Hematopoietic multipotent progenitor cell treated with erythropoietin and hydrocortisone succinate and interleukin-3 and kit ligand, for 6 days (in vitro differentiated cells): ENCODE measurements at places on chromosomes 6 and 20.

GRCh38 chr20:32638848-32639247 lies 34.9 kb downstream of the C20orf203 start:
- peak; percentile 84 for DNase-seq

DNA sequence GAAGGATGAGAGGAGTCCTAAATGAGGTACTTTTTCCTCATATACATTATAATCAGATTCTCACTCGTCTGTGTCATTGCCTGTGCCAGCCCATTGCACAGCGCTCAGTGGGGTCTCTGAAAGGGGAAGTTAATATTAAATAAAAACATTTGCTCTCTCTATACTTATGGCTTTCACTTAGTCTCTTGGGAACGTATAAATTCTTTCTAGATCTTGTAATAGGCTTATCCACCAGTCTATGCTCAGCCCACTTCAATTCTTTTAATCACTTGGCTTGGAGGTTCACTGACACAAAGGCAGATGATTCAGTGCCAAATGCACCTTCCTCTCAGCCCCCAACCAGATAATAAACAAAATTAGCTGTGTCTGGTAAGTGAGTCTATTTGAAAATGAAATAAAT lies 164.3 kb upstream of the OGFRL1 start:
- no peak for DNase-seq

- peak; percentile 66 for DNase-seq
Measured at GRCh38 chr6:77318256-77318655, 145.0 kb downstream of the HTR1B start.

- no peak for DNase-seq
Measured at GRCh38 chr20:48703511-48704219, 124.1 kb downstream of the PREX1 start.

DNA sequence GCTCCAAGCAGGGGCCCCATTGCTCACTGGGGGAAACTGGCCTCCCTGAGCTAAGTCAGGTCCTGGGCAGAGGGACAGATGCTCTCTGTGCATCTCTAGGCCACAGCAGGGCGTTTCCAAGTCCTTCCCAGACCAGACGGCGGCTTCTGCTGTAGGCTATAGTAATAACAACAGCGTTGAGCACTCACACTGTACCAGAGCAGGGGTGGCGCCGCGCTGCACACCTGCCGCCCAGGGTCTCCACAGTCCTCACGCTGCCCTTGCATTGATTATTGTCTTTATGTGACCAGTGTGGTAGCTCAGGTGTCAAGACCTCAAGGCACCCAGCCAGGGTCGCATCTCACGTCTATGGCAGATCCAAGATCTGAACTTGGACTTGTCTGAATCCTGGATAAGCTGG lies 14.9 kb upstream of the CCN5 start:
- DNase-seq, result no peak

GRCh38 chr20:51303731-51304670 lies 238.5 kb downstream of the NFATC2 start:
- no peak for DNase-seq

GRCh38 chr6:112717401-112717800 lies 370.3 kb downstream of the RFPL4B start:
- no peak for DNase-seq

DNA sequence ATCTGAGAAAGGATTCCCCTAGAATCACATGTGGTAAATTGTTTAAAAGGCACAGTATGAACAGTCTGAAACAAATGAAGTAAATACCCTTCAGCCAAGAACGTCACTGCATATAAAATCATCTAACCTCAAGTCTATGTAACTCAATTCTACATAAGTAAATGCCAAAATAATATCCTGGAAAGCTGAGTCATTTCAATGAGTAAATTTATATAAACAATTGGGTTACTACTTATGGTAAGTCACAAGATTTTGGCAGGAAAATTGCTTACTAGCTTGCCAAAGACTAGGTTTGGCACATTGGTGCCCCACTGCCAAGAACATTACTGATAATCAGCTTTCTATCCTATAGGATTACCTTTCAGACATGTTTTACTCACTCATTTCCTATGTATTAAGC lies 8.4 kb downstream of the GMDS start:
- DNase-seq, result no peak
